ENCODE measurements at places on chromosomes 3 and 15.

- peak; percentile 45 for DNase-seq
These were observed 10.6 kb downstream of the CISH start for GRCh38 chr3:50600841-50601591.

DNA sequence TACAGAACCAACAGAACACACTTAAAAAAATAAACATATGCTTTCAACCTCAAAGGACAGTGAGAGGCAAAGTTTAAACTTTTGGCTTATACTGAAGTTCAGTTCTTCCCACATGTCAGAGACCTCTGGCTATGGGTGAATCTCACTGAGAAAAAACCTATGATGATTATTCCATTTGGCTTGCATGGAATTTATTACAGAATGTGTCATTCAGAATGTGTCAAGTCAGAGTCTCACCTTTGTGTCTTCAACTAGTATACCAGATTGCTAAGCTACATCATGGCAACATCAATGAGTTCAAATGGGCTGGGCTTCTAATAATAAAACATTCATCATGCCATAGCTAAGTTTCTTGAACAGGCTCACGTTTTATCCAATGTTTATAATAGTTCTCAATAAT is 987.0 kb downstream of the NTRK3 start:
- DNase-seq, result no peak

DNA sequence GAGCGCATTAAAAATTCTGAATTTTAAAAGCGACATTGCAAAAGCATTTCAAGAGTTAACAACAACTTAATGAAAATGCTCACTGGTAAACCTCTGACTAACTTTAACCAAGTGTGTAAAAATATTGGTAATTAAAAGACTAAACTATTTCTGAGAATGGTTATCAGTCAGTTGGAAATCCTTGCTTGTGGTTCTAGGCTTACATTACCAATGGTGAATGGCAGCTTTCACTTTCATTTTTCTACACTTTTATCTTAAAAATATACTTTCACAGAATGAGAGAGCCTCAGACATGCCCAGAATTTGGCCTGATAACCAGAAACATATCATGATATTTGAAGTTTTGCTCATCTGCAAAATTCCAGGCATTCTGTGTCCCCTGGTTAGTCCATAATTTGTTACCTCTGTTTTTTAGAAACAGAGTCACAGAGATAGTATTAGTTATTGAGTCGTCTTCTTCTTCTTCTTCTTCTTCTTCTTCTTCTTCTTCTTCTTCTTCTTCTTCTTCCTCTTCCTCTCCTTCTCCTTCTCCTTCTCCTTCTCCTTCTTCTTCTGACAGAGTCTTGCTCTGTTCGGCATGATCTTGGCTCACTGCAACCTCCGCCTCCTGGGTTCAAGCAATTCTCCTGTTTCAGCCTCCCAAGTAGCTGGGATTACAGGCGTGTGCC is 5.5 kb upstream of the RNF111 start:
- DNase-seq, result no peak

- peak; percentile 36 for DNase-seq
These were observed 452 bp downstream of the TMEM158 start for GRCh38 chr3:45225465-45226205.

- no peak for DNase-seq
These were observed 676.0 kb upstream of the SEMA6D start for GRCh38 chr15:47041301-47041700.

DNA sequence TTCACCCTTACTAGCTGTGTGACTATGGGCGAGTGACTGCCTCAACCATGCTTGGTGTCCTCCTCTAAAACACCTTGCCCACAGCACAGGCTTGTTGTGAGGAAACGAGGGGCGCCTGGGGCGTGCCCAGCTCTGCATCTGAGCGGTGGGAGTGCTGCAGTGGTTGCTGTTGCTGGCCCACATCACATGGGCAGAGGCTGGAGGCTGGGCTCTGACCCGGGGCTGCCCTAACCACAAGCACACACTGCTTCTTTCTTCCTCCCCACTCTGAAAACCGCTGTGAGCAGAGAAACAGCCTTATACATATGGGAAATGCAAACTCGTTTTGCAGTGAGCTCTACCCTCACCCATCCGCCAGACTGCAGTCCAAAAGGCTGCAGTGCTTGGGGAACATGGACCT is 74.8 kb upstream of the RPL32 start:
- no peak for DNase-seq

DNA sequence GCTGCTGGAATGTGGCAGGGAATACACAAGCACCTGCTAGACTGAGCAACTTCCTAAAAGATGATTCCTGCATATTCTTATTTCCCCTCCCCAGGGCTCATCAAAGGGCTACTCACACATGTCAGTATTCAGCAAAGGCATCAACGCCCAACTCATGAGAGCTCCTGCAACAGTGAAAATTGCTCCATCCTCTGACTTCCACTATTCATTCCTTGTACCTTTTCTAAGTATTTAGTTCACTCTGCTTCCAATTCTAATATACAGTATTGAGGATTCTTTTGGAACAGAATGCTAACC is 84.1 kb downstream of the SCN11A start:
- no peak for DNase-seq

DNA sequence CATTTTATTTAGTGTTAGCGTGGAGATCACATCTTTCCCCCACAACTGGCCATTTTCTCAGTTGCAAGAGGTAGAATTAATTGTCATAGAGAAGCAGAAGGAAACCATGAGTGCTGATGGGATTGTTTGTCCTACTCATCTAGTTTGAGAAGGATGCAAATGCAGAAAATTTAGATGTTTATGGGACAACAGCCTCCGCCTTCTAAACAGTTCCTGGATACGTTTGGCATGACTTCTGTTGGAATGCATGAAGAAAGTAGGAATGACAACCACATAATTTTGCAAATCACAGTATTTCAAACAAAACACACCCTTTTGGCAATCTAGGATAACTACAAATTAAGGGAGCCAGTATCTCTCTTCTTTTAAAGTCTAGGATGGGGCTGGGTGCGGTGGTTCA is 240.1 kb upstream of the SUCLG2 start:
- no peak for DNase-seq

GRCh38 chr3:139418144-139418543 is 28.7 kb upstream of the COPB2 start:
- no peak for DNase-seq

- DNase-seq, result no peak
These were observed 14.2 kb downstream of the DENND4A start for GRCh38 chr15:65777843-65778242.

GRCh38 chr15:52424856-52425431 is 103.7 kb downstream of the MYO5A start:
- no peak for DNase-seq

DNA sequence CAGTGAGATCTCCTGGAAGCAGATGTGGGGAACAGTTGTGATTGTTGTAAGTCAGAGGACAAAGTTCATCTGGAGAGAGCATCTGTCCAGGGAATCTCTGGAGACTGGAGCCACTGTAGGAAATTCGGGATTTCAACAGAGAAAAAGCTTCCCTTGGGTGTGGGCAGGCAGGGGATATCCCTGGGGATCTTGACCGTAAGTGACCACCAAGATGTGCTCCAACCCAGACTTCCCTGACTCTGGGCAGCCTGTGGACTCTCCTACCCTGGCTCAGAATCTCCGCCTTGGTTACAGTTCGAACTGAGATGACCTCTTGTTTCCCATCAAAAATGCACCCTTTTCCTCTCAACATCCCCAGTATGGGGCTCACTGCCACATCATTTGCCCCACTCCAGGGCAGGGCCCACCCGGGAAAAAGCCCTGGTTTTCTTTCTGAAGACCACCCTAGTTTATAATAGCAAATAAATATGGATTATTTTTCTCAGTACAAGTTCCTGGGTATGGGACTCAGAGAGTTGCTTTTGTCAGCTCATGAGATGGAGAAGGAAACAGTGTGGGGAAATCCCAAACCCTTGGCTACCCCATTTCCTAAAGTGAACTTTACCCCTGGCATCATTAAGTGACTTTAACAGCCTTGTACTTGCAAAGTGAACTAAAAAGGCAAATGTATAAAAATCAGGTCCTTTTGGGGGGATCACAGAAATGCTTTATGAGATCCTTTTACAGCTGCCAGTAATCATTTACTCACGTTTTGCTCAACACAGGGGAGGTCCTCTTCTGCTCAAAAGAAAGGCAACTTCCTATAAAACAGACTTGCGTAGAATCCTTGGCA is 89.9 kb downstream of the CCNL1 start:
- DNase-seq, result no peak

- no peak for DNase-seq
These were observed 24.5 kb downstream of the C15orf39 start for GRCh38 chr15:75225951-75226732.

GRCh38 chr3:56955492-56956111 is 104.9 kb upstream of the SPATA12 start:
- DNase-seq, result no peak

GRCh38 chr3:192514754-192515663 is 212.3 kb downstream of the FGF12 start:
- no peak for DNase-seq

DNA sequence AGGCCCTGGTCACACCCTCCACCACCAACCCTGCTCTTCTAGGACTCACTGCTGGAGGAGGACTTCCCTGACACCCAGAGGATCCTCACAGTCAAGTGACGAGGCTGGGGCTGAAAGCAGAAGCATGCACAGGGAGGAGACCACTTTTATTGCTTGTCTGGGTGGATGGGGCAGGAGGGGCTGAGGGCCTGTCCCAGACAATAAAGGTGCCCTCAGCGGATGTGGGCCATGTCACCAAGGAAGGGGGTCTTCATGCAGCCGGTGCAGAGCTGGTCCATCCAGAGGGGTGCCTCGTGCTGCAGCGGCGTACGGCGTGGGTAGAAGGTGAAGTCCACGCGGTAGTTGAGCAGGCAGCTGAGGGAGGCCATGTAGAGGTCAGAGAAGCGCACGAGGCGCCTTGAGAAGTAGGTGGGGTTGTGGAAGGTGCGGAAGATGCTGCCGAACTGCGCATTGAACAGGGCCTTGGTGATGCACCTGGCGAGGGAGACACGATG is 9.4 kb downstream of the NT5DC2 start:
- DNase-seq, result no peak

GRCh38 chr3:132289316-132289715 is 27.9 kb upstream of the ACP3 start:
- no peak for DNase-seq

DNA sequence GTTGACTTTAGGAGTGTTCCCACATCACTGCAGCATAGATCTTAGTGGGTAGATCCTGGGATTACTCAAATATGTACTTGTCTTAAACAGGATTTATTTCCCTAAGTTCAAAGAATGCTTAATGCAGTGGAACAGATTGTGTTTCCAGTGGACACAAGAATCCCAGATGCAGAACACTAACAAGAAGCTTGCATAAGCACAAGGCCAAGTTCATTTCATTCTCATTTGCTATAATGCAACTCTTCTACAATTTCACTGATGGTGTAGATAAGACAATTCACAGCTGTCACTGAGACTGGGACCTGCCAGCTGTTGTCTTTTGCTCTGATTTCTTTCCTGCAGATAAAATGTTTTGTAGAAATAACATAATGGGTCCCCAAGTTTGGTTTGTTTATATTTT is 225.6 kb downstream of the NFKBIZ start:
- DNase-seq, result no peak

DNA sequence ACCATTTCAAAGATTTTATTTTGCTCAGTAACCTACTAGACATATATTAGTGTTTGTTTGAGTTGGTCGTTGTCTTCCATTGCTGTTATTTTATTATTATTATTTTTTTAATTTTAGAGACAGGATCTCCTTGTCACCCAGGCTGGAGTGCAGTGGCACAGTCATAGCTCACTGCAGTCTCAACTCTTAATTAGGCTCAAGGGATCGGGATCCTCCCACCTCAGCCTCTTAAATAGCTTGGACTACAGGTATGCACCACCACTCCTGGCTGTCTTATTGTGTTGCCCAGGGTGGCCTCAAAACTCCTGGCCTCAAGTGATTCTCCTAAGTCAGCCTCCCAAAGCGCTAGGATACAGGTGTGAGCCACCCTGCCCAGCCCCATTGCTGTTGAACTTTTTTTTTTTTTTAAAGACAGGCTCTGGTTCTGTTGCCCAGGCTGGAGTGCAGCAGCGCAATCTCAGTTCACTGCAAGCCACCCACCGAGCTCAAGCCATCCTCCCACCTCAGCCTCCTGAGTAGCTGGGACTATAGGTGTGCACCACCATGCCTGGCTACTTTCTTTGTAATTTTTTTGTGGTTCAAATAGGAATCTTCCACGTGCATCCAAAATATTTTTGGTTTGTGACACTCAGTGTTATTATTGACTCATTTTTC is 18.2 kb downstream of the SETD5 start:
- DNase-seq, result no peak

DNA sequence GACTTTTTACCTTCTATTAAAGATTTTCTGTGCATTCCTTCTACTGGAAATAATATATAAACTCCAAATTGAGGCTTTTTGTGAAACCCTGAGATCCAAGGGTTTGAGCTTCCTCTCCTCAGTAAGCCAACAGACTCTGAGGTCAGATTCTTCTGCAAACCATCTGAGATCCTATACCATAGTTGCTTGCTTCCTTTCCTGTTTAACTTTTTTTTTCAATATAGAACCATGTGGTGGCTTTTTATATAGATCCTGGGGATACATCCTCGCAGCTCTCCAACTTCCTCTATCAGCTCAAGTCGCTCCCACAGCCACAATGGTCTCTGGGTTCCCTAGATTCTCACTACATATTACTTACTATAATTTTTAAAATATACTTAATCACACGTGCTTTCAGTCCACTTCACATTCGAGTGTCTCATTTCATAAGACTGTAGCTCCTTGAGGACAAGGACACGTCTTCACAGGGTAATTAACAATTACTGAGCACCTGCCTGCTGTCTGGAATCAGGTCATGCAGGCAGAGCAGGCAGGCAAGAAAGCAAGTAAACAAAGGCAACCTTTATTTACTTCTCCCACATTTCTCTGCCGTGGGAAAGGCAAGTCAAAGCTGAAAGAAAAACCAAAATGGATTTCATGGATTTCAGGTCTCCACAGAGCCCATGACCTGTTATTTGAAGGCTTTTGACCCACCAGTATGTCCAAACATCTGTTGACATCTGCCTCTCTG is 941.5 kb downstream of the FHIT start:
- no peak for DNase-seq

DNA sequence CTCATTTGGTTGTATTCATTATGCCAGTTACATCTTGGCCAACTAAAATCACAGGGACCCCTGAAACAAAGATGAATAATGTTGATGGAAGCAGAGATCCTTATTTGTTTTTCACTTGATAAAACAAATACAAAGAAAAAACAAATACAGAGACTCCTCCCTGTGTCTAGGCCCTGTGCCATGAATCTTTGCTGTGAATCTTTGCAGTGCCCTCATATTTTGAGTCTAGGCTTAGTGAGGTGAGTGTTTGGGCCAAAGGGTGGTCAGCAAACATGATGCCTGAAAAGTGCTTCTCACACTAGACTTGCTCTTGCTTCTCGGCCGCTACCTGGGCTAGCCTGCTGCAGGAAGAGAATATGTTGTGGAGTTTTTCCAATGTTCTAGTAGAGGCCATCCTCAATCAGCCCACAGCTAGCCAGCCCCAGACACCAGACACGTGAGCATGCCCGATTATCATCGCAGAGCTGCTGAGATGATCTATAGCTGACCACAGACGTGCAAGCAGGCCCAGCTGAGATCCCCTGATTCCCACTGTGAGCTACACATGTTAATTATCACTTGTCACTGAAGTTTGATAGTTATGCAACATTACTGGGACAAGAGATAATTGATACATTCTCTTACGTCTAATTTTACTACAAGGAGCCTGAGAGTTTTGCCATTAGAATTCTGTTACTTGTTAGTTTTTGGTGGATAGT is 191.4 kb downstream of the THRB start:
- DNase-seq, result no peak

GRCh38 chr15:49877873-49878521 is 241.0 kb downstream of the ATP8B4 start:
- DNase-seq, result no peak

GRCh38 chr3:57160076-57160764 is 4.9 kb downstream of the IL17RD start:
- DNase-seq, result no peak

All from activated CD4-positive, alpha-beta T cell treated with anti-CD3 and anti-CD28 coated beads, Interleukin-2, amount 50 U/mL, for 1 hour (primary cell).